ENCODE measurements at places on chromosomes 4 and X.

GRCh38 chr4:142016031-142016430 lies 379.6 kb downstream of the IL15 start:
- no peak for DNase-seq

- DNase-seq = no peak
These were observed 79.1 kb downstream of the TRAPPC11 start for GRCh38 chr4:183738081-183738673.

DNA sequence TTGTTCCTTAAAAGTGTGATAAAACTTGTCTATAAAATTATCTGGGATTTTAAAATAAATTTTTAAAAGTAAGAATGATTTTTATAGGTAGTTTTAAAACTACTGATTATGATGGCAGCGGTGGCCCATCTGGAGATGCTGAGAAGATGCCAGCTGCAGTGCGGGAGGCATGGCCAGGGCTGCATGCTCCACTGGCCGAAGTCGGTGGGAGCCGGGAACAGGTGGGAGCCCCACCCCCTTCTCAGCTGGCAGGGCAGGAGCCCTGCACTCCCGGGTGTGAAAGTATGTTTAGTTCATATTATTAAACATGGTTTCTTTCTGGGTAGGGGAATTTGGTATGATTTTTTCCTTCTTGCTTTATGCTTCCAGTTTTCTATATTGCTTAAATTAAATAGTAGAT lies 63.8 kb downstream of the CORIN start:
- no peak for DNase-seq

DNA sequence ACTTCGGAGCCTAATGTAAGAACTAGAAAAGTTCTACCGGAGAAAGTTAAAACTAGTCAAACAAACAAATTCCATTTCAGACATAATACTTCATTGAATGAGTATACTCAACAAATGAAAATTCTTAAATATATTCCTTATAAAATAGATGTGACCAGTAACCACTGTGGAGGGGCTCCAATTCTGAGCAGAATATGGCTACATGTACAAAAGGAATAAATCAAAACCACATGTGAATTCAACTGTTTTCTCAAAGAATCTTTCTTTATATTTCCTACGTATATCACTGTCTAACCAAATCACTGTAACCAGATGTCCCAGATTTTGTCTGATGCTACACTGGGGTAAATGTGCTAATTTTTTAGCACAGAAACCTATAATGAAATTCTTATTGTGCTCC lies 49.0 kb downstream of the HTN1 start:
- DNase-seq = no peak

DNA sequence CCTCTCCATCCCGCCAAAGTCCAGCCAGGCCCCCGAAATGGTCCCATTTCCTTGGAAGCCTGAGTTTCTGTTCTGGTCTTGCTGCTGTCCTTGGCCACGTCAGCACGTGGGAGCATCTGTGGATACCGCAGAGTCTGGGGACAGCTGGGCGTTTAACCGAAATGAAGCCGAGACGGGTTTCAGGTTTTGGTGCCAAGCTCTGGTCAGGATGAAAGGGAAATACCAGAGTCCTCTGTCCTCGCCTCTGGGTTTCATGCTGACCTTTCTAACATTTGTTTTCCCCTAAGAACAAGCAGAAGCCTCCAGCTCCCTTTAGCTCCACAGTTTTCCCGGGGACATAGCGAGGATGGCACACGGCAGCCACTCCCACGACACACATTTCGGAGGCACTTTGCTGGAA lies 19.7 kb downstream of the SHOX start:
- no peak for DNase-seq

DNA sequence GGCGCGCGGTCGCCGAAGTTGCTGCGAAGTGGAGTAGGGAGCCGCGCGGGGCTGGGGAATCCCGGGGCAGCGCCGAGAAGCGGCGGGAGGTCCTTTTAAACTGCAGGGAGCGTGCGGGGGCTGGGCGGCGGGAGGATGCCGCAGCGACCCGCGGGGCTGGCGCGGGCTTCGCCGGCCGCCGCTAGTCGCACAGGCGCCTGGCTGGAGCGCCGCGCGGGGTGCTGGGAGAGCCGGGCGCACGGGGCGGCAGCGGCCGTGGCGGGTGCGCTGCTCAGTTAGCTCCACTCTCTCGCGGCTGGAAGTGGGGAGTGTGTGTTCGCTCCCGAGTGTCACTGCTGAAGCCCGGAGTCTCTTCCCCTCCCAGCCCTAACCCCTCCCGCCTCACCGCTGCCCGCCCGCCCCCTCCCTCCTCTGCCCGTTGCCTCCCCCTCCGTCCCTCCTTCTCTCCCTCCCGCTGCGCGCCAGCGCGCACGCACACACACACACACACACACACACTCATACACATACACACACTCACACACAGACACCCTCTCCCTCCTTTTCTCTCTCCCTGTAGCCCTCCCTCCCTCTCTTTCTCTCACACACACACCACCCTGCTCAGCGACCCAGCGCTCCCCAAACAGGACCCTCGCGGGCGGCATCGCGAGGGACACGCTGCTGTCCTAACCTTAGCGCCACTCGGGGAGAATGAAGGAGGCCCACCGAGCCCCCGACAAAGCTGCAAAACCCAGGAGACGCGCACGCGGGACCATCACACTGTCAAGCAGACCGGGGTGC lies at the start of gene NDNF:
NDNF (minus strand) TSS at position 312 of the 780 bp plus-strand sequence. CDS start 26,698 bp downstream, outside the sequence.
- no peak for DNase-seq

- no peak for DNase-seq
These were observed 146.7 kb downstream of the PJA1 start for GRCh38 chrX:69018416-69019072.

- no peak for DNase-seq
These were observed 7.7 kb upstream of the MAPK10 start for GRCh38 chr4:86367577-86367976.

- DNase-seq = no peak
These were observed 53.3 kb downstream of the DHRSX start for GRCh38 chrX:2447484-2447883.

DNA sequence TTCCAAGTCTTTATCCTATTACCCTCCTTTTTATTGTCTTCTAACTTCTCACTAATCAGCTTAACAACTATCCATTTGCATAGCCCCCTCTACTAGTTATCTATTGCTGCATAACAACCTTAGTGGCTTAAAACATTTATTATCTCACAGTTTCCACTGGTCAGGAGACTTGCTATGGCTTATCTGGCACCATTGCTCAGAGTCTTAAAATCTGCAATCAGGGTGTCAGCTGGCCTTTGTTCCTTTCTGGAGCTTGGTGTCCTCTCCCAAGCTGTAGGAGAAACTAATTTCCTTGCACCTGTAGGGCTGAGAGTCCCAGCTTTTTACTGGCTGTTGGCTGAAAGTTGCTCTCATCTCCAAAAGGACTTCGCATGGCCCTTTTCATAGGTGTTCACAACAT lies 137.0 kb upstream of the SMIM31 start:
- DNase-seq = no peak

DNA sequence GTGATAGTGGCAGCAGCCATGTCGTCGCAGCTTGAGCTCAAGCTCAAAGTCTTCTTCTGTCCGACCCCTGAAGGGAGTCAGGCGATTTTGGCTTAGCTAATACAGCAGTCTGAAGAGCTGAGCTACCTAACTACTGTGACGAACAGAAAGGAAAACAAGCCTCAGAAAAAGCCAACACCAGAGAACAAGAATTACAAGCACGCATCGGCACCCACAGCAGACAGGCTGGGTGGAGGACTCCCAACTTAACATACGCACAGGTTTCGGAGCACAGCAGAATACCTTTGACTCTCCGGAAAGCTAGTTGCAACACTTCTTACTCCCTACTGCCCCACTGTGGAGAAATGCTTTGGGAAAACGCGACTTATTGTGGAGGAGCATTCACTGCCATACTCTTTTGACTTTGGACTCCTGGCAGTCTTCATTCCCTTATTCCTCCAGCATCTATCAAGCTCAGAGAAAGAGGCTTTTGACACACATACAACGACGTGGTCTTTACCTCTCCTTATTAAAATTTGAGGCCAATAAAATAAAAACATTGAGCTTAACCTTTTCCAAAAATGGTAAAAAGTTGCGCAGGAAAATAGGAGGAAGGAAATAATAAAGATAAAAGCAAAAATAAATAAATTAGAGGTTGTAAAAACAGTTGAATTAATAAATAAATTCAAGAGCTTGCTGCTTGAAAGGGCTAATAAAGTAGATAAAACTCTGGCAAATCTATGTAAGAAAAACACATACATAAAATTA lies 41.3 kb upstream of the GPC3 start:
- no peak for DNase-seq

- no peak for DNase-seq
These were observed 18.6 kb upstream of the ADRA2C start for GRCh38 chr4:3747581-3747904.

GRCh38 chr4:56871371-56871866 lies 36.3 kb upstream of the REST start:
- no peak for DNase-seq

- DNase-seq = no peak
These were observed 12.7 kb upstream of the SHOX start for GRCh38 chrX:617891-618290.

DNA sequence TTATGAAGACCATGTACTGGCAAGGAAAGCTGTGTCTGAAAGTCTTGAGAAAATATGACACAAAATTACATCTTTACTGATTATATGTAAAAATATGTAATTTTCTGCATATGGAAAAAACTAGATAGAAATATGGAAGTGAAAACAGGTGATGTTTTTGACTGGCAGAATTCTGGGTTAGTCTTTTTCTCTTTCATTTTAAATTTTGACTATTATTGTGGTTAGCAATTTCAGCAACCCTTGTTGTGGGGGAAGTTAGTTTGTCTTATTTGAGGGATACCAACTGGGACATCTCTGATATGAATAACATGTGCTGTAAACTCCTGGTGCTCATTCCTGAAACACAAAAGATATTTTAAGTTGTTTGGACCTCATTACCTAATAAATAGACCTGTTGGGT lies 49.9 kb upstream of the CPEB2 start:
- DNase-seq = no peak

DNA sequence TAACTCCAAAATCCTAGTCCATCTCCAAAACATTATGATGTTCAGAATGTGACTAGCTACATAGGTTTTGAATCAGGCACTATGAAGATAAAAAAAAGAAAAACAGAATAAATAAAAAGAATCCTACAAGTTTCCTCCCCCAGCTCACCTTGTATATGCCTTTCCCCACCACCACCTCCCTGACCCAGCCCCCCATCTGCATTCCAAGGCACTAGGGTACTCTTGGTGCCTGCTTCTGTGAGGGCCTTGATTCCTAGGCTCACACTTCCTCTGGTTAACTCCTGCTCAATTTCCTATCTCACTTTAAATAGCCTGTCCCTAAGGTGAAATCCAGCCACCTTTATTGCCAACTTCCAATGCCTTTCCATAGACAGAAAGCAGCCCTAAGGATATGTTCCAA lies 178.7 kb upstream of the ATOH1 start:
- DNase-seq = no peak

- no peak for DNase-seq
These were observed 166.5 kb upstream of the STS start for GRCh38 chrX:6980981-6981380.

GRCh38 chrX:25079020-25079419 lies 63.3 kb upstream of the ARX start:
- no peak for DNase-seq

- no peak for DNase-seq
These were observed 107.3 kb downstream of the ARHGAP10 start for GRCh38 chr4:147839200-147839599.

- DNase-seq = no peak
These were observed 3.0 kb upstream of the CITED1 start for GRCh38 chrX:72308566-72309296.

- no peak for DNase-seq
These were observed at the start of gene STBD1 for GRCh38 chr4:76305971-76306881. TSS of gene STBD1 (plus strand) at chr4:76306733. CDS start at chr4:76306770, 37 bp downstream.

GRCh38 chr4:14807856-14808255 lies 194.4 kb upstream of the CPEB2 start:
- no peak for DNase-seq

DNA sequence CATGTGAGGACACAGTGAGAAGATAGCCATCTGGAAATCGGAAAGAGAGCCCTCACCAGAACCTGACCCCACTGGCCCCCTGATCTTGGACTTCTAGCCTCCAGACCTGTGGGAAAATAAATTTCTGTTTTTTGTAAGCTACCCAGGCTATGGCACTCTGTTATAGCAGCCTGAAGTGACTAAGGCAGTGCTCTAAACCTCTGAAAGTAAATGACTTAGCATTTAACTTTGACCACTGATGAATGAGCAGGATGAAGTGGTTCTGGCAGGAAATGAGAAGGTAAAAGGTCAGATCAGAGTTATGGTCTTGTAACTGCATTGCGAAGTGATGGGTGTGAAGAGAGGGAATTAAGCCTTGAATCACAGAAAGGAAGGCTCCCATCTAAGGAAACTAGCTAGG lies 17.0 kb downstream of the GPAT3 start:
- no peak for DNase-seq

- no peak for DNase-seq
These were observed 51.2 kb upstream of the PJA1 start for GRCh38 chrX:69216446-69216845.

GRCh38 chrX:124347242-124347641 lies 879 bp downstream of the SH2D1A start:
- no peak for DNase-seq

GRCh38 chr4:85050736-85051135 lies 84.2 kb upstream of the WDFY3 start:
- DNase-seq = no peak

DNA sequence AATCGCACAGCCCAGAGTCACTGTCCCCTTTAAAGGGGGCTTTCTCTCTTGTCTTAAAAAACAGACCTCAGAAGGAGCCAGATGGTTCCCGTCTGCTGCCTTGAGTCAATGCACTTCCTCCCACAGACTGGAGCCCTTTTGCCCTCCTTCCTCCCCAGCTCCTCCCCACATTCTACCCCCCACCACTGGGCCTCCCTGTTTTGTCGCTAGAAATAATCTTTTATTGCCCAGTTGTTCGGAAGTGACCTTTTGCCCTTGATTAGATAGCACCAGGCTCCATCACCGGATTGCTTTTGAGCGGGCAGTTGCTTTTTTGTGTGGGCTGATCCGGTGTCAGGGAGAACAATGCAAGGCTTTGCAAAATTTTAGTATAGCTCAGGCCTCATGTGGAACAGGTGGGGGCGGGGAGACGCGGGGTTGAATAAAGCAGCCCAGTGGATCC lies 47.7 kb downstream of the SPRY1 start:
- DNase-seq = no peak

GRCh38 chr4:74366367-74366911 lies 1.5 kb downstream of the EREG start:
- DNase-seq = no peak

GRCh38 chr4:24778464-24779225 lies 16.7 kb upstream of the SOD3 start:
- DNase-seq = no peak

DNA sequence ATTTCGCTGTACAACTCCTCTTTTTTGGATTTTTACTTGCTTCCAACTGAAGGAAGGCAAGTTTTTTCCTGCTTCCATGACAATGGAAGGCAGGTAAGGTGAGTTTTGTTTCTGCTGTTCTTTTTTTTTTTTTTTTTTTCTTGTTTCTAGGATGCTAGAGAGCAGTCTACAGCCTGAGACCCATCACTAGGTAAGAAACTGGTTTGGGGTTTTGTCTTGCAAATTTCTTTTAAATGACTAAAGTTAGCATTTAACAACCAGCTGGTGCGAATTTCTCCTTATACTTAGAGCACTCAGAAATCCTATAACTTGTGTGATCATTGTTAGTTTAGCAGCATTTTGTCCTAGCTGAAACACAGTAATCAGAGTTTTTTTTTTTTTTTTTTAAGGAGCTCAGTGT lies 378.4 kb upstream of the CNKSR2 start:
- DNase-seq = no peak

- no peak for DNase-seq
These were observed 233.4 kb downstream of the HNRNPD start for GRCh38 chr4:82140422-82140821.

Data from activated CD8-positive, alpha-beta memory T cell treated with anti-CD3 and anti-CD28 coated beads for 4 hours (primary cell).